Fibroblast of pulmonary artery (primary cell): ENCODE measurements at places on chromosomes 12 and 14.

GRCh38 chr12:126770188-126770587, 1496.8 kb upstream of the TMEM132C start:
- DNase-seq: no peak

GRCh38 chr12:131735476-131736445, 24.9 kb downstream of the SFSWAP start:
- no peak for DNase-seq

GRCh38 chr14:64478634-64479250, 13.4 kb downstream of the AKAP5 start:
- peak; percentile 57 for DNase-seq

- DNase-seq: no peak
These were observed 6.0 kb downstream of the EML5 start for GRCh38 chr14:88786715-88787114.

GRCh38 chr12:46533723-46534122, 161.2 kb upstream of the SLC38A2 start:
- DNase-seq: peak; percentile 82

DNA sequence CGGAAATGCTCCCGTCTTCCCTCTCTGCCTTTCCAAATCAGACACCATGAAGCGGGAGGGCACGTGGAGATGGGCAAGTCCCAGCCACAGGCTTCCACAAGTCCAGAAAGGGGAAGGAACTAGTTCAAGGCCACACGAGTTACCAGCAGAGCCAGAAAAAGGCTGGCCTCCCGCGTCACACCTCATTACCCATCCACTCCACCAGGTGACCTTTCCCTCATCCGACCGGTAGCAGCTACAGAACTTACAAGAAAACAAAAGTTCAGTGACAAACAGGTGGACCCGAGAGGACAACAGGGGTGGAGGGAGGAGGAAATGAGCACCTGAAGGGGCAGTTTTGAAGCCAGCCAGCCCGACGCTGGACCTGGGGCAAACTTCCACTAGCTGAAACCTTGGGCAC, 46.9 kb downstream of the CHGA start:
- DNase-seq: no peak

DNA sequence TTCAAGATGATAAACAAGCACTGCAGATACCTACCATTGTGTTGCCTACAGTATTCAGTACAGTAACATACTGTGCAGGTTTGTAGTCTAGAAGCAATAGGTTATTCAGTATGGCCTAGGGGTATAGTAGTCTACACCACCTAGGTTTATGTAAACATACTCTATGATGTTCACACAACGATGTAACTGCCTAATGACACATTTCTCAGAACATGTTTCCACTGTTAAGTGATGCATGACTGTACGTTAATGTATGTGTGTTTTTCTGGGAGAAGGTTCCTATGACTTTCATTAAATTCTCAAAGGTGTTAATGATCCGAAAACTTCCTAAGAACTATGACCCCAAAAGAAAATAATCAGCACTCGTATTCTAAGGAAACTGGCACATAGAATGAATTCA, 20.9 kb upstream of the CALM1 start:
- no peak for DNase-seq

DNA sequence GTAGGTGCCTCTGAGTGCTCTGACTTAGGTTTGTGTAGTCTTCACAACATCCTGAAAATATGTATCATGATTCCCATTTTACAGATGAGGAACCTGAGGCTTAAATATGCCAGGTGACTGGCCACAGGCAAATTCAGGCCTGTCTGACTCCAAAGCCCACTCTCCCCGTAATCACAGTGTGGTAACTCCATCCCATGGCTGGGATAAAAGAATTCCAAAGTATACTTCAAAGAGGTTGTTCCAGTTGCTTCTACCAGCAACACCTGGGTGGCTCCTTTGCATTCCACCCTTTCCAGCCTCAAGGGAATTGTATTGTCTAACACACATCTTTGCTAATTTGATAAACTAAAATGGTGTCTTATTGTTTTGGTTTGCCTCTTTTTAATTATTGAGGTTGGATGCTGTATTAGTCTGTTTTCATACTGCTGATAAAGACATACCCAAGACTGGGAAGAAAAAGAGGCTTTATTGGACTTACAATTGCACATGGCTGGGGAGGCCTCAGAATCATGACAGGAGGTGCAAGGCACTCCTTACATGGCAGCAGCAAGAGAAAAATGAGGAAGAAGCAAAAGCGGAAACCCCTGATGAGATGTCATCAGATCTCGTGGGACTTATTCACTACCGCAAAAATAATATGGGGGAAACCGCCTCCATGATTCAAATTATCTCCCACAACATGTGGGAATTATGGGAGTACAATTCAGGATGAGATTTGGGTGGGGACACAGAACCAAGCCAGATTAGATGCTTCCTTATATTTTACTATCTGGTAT, 9.9 kb upstream of the CHST11 start:
- no peak for DNase-seq

GRCh38 chr12:121520586-121521086, 60.2 kb downstream of the KDM2B start:
- DNase-seq: no peak

- DNase-seq: no peak
These were observed 15.6 kb downstream of the AGAP2 start for GRCh38 chr12:57722716-57723629.

- DNase-seq: no peak
These were observed 16.6 kb upstream of the TCP11L2 start for GRCh38 chr12:106285982-106286381.

DNA sequence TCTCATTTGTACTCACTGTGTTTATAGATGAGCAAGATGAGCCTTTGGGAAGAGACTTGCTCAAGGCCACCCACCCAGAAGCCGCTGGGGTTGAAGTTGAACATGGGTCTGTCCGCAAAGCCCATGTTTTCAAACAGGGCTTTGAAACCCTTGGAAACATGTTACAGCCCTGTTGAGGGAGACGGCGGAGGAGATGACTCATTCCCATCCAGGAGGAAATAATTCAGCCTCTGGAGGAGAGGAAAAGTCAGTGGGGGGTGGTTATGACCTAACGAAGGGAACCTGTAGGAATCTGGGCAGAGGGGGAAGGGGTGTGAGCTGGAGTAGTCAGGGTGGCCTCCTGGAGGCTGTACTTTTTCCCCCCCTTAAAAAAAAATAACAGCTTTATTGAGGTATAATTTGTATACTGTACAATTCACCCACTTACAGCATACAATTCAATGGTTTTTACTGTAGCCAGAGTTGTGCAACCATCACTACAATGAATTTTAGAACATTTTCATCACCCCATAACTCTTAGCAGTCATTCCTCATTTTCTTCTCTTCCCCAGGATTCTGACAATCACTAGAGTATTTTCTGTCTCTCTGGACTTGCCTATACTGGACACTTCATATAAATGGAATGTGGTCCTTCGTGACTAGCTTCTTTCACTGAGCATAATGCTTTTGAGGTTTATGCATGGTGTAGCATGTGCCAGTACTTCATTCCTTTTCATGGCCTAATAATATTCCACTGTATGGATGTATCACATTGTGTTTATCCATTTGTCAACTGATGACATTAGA, 1.9 kb upstream of the RIN3 start:
- peak; percentile 93 for DNase-seq

DNA sequence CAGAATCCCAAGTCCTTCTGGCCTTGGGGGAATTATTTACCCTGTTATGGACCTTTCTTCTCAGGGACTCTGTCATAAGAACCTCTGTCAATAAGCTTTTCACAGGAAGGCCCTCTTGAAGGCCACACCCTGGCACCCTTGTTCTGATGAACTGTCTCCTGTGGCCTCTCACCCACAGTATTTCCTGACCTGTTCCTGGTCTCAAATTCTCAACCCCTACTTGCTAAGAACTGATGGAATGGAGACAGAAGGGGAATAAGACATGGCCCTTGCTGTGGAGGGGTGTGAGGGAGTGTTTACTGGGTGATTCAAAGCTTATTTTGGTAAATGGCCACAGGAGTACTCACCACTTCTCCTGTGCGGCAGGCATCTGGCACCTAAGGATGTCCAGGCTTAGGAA, 1082.9 kb downstream of the BCL11B start:
- DNase-seq: no peak

GRCh38 chr12:12819752-12820311, 6.7 kb downstream of the DDX47 start:
- peak; percentile 91 for DNase-seq

GRCh38 chr12:12365446-12365802, 8.5 kb downstream of the BORCS5 start:
- DNase-seq: no peak

- DNase-seq: peak; percentile 37
These were observed 44.5 kb downstream of the FOXA1 start for GRCh38 chr14:37550511-37550910.

GRCh38 chr14:61388976-61389576, 67.7 kb downstream of the PRKCH start:
- DNase-seq: peak; percentile 41

DNA sequence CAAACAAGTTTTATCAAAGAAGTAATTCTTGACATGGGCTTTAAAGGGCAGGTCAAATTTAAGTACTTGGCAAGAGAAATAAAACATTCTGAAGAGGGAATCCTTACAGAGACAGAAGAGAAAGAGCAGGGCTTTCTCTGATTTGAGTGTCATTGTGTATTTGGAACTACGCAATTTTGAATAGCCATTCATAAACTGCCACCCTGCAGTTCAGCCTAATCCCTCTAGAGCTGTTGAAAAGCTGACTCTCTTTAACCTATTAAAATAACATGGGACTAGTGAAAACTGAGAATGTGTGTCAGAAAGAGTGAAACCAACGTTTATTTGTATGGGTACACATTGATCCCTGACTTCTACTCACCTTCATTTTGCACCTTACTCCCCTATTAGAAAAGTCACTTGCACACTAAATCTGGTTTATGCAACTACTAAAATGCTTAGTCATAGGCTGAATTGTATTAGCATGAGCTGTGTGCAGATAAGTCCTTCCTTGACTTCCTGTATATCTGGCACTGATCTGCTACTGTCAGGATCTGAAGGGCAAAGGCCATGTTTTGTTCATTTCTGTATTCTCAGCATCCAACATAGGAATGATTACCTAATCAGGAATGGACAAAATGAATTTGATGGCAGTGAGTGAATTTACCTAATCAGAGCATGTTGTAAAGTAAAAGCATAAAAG, 458.9 kb downstream of the NOVA1 start:
- DNase-seq: peak; percentile 73

- no peak for DNase-seq
These were observed 18.9 kb downstream of the CNTN1 start for GRCh38 chr12:40711121-40711520.

DNA sequence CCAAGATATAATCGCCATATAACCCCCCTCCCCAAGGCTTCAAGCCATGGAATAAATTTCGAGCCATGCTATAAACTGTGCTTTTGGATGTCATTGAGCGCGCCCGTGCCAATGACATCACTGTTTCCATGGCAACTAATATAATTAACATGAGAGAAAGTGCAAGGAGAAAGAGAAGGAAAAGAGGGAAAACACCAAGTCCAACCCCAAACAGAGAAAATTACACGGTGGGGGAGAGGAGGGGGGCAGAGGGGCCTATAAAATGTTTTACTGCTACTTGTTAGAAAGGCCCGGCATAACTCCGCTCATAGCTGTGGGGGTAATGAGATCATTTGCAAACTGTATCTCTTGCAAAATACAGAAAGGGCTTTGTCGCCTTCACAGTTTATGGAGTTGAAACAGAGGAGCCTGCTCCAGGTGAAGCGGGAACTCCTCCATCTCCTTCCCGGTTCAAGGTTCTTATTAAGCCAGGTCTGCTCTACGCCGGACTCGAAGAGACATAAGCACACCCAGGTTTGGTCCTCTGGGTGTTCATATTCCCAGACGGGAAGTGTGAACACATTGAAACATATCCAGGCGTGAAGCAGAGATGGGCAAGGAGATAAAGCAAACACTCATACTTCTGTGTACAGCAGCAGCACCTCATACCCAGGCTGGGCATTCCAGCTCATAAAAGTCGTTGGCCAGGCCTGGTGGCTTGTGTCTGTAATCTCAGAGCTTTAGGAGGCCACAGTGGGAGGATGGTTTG, 99.1 kb upstream of the MAP1LC3B2 start:
- no peak for DNase-seq

DNA sequence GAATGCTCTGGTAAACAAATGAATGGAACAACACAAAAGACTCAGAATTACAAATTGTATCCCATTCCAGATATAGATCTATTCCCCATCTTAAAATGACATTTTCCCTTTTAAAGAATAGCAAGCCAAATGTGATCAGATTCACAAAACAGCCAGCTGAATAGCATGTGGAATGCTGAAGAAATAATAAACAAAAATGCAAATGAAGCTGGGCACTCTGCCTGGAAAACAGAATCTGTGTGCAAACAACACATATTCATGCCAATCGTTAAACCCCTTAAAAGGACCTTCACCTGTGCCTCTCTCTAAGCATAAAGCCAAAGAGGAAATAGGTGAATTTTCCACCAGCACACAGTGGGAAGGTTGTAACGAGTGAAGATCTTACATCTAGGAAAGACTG, 67.9 kb upstream of the PDZRN4 start:
- no peak for DNase-seq

DNA sequence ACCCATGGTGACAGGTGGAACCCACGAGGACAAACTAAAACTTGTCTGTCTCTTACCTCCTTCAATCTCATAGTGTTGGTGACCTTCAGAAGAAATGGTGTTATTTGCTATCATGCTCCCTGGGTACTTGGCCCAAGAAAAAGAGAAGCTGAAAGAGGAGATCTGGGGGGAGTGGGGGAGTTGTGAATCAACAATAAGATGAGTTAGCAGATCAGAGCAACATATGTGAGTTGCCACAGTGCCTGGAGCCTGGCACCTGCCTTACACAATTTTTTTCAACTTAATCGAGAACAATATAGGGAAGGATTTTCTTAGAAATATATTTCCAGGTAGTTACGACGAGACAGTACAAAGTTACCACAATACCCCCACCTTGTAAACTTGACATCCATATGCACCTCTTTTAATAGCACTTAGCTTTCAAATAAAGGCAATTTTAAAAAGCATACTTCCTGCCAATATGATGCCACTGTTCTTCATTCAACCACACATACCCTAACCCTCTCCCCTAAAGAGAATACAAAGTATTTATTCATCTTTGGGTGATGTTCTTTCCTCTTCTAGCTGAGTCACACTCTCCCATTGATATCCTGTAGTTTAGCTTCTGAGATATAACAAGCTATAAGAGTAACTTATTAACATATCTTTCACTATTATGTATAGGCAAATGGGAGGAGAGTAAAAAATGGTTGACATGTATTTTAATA, 424.1 kb upstream of the OR4E1 start:
- no peak for DNase-seq

DNA sequence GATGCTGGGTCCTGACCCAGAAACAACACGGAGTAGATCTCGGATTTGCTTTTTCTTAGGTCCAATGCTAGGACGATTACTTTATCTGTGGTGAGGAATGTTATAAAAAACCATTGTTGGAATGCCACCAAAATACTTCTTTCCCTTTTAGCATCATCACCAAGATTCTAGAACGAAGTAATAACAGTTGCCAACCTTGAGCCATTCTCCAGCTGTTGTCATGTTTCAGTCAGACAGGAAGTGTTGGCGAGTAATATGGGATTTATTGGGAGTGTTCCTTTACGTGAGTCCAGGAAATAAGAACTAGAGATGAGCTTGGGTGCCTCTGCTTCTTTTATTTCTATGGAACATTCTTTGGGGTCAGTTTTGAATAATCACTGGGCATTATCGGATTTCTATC, 892.9 kb downstream of the DIO2 start:
- peak; percentile 56 for DNase-seq
